ENCODE measurements at places on chromosomes 3 and 15. TPM values are rescaled to one million over a fixed set of nuclear protein-coding genes. Genes with fewer than 3 reads are reported as not detected.

ZIC1 gene
- total RNA-seq = 662 TPM

SAMD7 gene
- total RNA-seq = not detected

SPINK8 gene
- not detected for total RNA-seq

ACAD9 gene
- 39.3 TPM for total RNA-seq

RGMA gene
- 26.3 TPM for total RNA-seq

PPP1R14D gene
- total RNA-seq = not detected

GTF2E1 gene
- total RNA-seq = 14.4 TPM

LMAN1L gene
- total RNA-seq = 0.09 TPM

MESP2 gene
- 0.27 TPM for total RNA-seq

GAP43 gene
- 125 TPM for total RNA-seq

RAB6B gene
- total RNA-seq = 50.9 TPM

DNAH12 gene
- 1.7 TPM for total RNA-seq

DNA sequence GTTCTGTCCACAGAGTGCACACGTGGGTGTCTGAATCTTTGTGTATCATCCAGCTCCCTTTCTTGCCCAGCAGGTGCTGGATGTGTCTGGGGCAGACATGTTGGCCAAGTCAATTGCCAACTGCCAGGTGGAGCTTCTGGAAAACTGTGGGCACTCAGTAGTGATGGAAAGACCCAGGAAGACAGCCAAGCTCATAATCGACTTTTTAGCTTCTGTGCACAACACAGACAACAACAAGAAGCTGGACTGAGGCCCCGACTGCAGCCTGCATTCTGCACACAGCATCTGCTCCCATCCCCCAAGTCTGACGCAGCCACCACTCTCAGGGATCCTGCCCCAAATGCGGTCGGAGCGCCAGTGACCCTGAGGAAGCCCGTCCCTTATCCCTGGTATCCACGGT, 12.5 kb upstream of the RPP14 start:
- peak; percentile 74 for DNase-seq

GRCh38 chr15:50884540-50884939, 23.9 kb upstream of the AP4E1 start:
- DNase-seq = no peak

GRCh38 chr3:197511130-197511529, 44.6 kb downstream of the BDH1 start:
- DNase-seq = no peak

DNA sequence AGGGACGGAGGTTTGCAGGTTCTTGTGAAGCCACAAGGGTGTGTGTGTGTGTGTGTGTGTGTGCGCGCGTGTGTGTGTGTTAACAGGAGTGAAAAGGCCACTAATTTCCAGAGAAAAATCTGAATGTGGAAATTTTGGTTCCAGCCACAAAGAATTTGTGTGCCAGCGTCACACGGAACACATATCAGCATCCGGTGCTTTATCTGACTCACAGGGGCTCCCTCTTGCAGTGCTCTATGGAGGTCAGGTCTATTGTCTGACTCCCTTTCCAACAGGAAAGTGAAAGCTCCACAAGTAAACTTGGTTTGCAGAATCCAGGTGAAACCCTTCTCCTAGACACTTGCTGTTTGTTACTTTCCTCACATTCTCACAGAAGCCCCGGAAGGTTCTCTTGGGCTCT, 6.2 kb downstream of the CLDN11 start:
- DNase-seq = no peak

- DNase-seq = no peak
These were observed 185.3 kb downstream of the CFAP20DC start for GRCh38 chr3:58864480-58864879.

DNA sequence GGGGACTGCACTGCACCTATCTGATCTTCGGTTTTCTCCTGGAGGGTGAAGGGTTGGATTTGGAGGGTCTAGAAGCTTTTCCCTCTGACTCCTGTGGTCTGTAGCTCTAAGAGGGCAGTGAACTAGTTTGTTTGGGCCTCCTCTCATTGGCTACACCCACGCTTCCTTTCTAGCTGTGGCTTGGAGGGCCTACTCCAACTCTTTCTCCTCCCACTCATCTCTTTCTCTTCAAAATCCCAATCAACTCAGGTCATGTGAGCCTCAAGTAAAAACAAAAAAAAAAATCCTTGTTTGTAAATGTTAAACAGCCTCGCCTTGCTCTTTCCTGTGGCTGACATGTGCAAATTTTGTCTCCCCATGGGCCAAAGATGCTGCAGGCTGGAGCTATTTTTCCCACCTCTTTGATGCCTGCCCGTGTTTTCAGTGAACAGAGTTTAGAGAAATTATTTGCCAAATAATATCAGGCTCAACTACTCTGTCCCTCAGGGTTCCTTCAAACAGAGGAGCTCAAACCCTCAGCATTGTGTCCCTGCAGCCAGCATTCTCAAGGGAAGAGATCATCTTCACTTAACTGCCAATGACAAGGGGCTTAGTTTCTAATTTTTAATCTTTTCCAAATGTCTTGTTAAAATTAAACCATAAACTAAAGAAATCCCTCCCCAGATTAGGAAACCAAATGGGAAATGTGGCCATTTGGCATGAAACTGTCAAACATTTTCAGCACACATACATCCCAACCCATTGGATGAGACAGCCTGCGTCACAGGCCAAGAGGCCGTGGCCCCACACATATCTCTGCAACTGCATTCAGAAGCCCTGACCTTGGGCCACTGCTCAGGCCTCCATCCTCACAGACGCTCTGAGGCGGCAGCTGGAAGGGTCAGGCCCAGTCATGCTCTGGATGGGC, 114.8 kb upstream of the THBS1 start:
- no peak for DNase-seq

- no peak for DNase-seq
These were observed 2.6 kb downstream of the CD276 start for GRCh38 chr15:73686781-73687256.

GRCh38 chr15:101437618-101438481, 51.7 kb downstream of the PCSK6 start:
- DNase-seq = no peak

GRCh38 chr3:14318646-14319045, 83.8 kb upstream of the SLC6A6 start:
- DNase-seq = no peak

DNA sequence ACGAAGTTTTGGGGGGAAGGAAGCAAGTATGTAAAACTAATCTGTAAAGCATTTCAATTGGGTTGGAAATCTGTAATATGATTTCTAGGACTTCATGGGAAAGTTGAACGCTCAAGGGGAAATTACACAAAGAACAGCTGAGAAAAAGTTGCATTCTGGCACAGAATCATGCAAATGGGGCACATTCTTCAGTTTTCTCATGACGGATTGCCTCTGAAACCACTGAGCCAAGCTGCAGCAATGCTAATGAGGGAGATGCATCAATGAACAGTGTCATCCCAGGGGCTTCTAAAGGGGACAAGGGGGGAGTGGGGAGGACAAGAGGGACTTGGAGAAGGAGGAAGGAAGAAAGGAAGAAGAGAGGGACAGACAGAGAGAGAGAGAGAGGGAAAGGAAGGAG, 291.4 kb upstream of the ATP11B start:
- DNase-seq = no peak

DNA sequence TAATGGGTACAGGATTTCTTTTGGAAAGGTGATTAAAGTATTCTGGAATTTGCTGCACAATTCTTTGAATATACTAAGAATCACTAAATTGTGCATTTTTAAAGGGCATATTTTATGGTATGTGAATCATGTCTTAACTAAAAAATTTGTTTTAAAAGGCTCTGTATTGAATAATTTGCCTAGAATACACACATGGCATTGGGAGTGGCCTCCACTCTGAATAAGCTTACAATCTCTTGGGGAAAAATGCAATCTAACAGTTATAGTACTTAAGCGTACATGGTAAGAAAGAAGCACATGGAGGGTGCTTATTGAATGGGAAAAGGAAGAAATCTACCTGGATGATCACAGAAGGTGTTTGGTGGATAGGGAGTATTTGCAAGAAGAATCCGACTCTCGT, 385.1 kb downstream of the LPP start:
- DNase-seq = no peak

DNA sequence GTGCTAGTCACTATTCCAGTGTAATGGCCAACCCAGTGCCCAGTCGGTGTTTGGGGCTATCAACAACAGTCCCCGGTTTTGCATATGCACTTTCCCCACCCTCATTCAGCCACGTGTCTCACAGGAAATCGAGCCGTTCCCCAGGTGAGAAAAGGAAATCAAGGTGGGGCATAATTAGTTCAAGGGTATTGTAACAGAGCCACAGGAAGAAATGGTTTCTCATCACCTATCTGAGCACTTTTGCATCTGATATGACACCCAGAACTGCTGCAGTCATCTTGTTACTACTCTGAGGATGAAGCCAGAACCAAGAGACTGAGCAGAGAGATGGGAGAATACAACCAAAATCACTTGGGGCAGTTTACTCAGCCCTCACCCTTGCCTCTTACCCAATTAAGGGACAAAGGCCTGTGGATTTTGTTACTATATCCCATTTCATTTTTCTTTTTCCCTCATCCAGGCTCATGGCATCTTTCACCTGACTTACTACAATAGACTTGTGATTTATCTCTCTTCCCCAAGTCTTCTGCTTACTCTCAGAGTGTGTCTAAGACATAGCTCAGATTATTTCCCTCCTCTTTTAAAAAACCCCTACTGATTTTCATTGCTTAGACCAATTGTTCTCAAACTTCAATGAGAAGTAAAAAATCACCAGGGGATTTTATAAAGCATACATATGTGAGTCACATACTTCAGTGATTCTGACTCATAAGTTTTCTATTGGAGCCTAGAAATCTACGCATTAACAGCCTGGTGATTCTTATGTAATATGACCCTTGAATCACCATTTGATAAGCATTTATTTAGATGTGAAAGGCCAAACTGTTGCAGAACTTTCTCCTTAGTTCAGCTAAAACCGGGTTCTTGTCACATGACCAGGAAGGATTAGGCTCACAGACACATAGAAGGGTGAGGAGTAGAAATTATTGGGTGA, 40.5 kb downstream of the TRAT1 start:
- no peak for DNase-seq

GRCh38 chr15:94723801-94724200, 492.4 kb downstream of the MCTP2 start:
- DNase-seq = no peak

- no peak for DNase-seq
These were observed 74.0 kb upstream of the LIPC start for GRCh38 chr15:58357529-58358476.

DNA sequence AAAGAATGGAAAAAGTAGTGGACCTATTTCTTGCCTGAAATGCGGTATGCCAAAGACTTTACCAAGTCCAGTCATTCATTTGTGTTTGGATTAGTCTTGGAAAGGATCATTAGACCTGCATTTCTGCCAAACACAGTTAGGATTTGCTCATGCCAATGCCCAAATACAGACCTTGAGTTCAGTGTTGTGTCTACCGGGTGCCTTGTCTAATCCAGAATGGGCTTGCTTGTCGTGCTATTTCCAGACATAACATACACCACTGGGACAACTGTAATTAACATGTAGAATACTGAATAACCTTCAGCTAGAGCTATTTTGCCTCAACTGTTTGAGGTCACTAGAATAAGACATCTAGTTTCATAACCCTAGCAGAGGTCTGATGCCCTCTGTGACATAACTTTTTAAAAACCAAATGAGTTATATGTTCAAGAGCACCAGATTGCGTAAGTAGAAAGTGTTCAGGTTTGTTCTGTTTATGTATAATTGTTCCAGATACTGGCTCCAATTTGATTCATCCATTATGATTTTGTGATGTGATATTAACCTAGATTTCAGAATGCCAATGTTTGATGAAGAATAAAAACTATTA, 145.3 kb upstream of the DPH6 start:
- DNase-seq = no peak

- no peak for DNase-seq
These were observed 20.6 kb downstream of the ACKR2 start for GRCh38 chr3:42829628-42830436.

- no peak for DNase-seq
These were observed 12.4 kb upstream of the ANKRD63 start for GRCh38 chr15:40295297-40295696.

- no peak for DNase-seq
These were observed 32.1 kb upstream of the XCR1 start for GRCh38 chr3:46059432-46059831.

GRCh38 chr3:40324621-40325020, 15.1 kb downstream of the EIF1B start:
- no peak for DNase-seq

DNA sequence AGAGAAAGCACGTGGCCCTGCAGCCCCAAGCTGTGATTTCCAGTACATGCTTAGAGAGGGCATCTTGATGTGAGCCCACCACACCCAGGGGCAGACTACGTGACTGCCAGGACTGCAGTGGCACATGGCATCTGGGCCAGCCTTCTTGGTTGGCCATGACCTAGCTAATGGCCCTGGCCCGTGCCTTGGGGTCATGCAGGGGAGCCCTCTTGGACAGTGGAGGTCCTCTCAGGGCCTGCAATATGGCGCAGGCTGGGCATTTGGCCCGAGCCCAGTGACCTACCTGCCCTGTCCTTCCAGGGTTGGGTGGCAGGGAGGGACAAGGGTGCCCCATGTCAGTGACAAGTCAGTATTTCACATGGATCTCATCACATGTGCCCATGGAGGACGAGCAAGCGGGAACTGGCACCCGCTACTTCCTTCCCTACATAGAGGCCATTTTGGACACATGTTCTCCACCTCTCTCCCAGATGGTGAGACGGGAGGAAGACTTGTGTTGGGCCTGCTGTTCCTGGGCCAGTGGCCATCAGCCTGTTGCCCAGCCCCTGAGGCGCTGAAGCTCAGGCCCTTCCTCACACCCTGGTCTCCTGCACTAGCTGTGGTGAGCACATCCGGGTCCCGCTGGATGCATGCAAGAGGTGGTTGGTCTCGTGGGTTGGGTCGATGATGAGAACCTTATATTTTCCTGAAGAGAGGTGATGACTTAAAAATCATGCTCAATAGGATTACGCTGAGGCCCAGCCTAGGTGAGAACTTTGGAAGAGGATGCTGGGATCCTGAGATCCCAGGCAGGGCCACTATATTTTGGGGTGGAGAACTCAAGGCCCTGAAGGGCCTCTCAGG, 195.6 kb downstream of the UBE3A start:
- DNase-seq = no peak

GRCh38 chr3:53150247-53151085, 10.5 kb upstream of the PRKCD start:
- DNase-seq = no peak

DNA sequence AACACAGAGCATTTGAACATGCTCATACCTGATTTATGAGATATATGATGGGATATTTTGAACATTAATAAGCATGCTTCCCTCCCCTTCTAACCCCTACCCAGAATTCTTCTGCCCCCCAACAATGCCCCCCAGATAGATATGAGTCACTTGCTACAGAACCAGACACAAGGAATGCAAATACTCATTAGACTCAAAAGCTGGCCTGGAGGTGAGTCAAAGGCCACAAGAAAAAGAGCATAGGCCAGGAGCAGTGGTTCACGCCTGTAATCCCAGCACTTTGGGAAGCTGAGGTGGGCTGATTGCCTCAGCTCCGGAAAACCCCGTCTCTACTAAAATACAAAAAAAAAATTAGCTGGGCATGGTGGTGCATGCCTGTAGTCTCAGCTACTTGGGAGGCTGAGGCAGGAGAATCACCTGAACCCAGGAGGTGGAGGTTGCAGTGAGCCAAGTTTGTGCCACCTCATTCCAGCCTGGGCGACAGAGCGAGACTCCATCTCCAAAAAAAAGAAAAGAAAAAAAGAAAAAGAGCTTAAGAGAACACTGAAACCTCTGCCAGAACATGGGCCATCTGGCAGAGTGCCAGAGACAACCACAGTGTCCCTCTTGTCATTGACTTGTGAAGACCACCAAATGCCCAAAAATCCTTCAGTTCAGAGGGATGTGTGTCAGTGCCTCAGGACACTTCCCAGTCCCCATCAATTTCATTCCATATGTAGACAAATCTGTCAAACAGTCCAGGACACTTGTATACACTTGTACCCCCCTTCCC, 3.9 kb upstream of the SH3GL3 start:
- no peak for DNase-seq

Measured in cerebellum (tissue), 4 donors.